ENCODE measurements at places on chromosomes 4 and X.

DNA sequence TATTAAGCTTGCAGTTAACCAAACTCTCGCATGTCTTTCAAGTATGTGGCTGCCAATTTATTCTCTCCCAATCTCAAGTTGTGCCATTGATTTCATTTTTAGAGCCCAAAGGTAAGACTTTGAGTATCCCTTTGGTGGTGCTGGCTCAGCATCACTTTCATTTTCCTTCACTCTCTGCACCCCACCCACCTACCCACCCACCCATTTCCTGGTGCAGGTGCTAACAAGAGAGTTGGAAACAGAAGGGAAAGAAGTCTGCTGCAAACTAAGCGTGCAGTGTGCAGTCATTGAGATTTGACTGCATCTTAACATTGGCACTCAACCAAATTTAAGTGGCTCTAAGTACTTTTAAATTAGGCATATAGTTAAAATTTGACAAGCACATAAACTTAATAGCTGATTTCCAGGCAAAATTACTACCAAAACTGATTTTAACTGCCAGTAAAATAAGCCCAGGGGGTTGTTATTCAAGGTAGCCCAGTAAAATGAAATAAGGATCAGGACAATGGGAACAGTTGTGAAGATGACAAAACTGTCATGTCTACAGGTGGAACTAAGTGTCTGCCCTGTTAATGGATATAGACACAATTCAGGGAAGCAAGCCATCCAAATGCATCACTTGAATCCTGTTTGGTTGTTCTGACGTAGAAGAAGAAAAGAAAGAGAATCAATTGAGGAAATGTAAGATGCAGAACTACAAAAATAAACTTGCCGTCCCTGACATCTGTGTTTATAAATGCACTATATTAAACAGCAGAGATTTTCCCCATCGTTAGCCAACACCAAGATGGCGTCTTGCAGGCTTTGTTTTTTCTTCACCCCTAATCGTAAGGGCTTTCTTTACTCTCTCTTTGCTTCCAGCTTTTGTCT lies 184.2 kb downstream of the KDR start:
- DNase-seq: no peak

- no peak for DNase-seq
These were observed 47.5 kb upstream of the XK start for GRCh38 chrX:37638047-37638446.

DNA sequence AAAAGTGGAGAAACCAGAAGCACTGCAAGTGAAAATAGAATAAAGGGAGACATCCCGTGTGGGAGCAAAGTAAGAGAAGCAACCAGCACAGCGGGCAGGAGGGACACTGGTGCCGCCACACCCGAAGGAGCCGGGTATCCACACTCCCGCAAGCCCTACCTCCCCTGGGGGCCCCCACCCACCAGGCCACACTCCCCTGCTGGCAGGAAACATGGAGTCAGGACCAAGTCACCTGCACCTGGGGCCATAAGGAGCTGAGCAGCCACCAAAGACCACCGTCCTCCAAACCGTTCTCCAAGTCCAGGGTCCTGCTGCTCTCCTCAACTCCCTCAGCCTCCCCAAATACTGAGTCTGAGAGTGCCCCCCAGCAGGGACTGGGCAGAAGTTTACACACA lies 30.5 kb downstream of the FGFRL1 start:
- no peak for DNase-seq

DNA sequence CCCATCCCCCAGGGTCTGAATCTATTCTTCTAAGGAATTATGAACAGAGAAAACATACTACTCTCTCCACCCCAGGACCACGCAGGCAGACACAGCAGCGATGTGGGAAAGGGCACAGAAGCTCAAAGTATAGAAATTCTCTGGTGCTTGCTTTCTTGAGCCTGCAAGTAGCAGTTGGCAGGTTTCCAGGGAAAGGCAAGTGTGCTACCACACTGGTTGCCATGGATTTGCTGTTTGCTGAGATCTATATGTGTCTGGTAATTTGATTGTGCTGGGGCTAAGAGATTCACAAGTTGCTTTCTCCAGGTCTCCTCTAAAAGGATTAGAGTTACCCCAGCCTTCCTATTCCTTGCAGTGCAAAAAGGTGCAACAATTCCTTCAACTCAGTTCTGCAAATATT lies 83.1 kb downstream of the GUCY2F start:
- no peak for DNase-seq

GRCh38 chrX:136711147-136711546 lies 63.2 kb downstream of the CD40LG start:
- DNase-seq: peak; percentile 27

- no peak for DNase-seq
These were observed 103.6 kb downstream of the GNL3L start for GRCh38 chrX:54633641-54634040.

DNA sequence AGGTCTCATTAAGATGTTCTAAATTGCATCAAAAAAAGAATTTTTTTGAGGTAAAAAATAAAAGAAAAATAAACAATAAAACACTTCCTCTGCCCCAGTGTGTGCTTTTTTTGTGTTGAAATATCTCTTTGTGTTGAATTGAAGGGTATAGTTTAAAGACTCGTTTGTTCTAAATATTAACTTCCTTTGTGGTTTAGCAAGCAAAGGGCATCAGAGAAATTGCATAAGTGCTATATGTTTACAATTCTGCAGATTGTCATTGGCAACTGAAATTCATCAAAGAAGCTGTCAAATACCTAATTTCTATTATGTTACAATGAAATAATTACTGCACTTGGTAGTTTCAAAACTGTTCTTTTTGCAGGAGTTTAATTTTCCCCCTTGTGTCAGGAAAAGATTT lies 260.5 kb downstream of the DKK2 start:
- no peak for DNase-seq

- no peak for DNase-seq
These were observed 551 bp upstream of the ARX start for GRCh38 chrX:25016361-25016671.

- DNase-seq: peak; percentile 50
These were observed 53.3 kb downstream of the CAMK2D start for GRCh38 chr4:113708250-113708649.

DNA sequence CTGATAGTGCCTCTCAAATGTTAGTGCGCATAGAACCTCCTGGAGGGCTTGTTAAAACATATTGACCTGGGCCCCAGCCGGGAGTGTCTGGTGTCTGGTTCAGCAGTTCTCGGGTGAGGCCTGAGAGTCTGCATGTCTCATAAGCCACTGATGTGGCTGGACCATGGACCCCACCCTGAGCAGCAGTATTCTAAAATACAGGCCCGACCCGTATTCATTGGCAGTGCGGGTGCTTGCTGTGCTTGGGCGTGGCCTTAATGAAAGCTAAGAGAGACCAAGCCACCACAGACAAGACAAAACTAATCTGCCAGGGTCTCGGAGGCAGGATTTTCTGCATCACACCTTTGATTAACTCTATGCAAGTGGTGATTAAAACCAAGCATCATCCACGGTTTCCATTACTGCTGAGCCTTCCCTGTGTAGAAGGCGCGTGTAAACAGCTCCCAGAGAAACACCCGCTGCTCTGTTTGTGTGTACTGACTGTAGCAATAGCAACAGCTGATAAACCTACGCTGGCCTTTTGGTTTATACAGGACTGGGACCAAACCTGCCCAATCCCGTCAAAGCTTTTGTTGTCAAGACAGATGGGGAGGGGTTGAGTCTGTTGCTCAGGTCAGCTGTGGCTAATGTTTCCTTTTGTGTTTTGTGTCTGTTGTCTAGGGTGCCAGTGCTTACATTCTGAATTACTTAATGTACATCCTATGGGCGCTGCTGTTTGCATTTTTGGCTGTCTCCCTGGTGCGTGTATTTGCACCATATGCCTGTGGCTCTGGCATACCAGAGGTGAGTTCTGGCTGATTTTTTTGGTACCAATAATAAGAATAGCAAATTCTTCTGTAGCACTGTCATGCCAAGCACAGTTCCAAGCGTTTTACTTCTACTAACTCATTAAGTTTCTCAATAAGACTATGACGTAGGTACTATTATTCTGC lies 40.8 kb downstream of the CLCN4 start:
- DNase-seq: no peak

GRCh38 chr4:25403699-25404098 lies 26.6 kb downstream of the ANAPC4 start:
- DNase-seq: no peak

DNA sequence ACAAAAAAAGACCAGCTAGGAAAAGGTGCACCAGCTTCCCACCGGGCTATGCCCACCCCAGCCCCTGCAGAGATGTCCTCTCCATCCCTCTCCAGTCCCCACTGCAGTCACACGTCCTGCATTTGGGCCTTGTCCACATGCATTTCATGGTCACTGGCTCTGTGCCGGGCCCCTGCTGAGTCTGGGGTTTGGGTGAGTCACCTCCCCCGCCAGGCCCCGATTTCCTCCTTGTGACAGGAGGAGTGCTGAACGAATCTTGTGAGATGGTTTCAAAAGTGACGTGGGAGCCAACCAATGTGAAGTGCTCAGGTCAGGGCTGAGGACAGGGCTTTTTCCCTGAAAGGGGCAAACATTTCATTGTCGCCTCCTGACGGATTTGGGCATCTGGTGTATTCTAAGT lies 7.1 kb downstream of the CPZ start:
- DNase-seq: peak; percentile 91

- DNase-seq: no peak
These were observed 5.6 kb downstream of the KIAA0232 start for GRCh38 chr4:6788123-6788522.

DNA sequence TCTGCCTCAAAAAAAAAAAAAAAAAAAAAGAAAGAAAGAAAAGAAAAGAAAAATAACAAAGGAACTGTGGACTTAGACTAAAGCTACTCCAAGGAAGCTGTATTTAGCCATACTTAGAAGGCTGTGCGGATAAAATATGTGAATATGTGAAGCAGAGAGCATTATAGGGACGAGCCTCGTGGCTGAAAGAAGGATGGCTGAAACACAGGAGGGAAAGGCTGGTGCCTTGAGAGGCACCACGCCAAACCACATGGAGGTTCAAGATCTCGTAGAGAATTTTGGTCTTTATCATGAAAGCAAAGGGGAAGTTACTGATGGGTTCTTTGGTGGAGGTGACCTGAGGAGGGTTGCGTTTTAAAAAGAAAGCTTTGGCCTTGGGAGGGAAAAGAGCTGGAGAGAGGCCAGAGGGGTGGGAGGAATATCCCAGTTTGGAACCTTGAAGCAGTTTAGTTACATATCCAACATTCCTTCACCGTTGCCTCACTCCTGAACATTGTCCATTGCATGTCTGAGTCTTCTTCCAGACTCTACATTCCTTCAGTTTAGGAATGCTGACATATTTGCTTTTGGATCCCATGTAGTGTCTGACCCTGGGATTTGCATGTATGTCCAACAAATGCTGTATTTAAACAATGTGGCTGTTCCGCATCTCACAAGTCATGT lies 82.5 kb downstream of the CPE start:
- peak; percentile 12 for DNase-seq

DNA sequence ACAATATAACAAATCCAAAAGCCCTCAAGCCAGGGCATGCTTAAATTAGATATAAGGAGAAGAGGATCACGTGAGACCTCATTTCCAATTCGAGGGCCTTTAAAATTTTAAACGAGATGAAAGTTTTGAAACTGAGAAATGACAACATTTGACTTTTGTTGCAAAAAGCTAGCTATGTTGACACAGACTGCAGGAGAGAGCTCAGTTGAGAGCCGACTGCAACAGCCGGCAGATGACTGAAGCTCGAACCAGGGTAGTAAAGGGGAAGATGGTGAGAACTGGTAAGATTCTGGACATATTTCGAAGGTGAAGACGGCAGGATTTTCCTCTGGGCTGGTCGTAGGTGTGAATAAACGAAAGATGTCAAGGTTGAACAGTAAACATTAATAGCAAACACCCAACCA lies 773 bp downstream of the PRMT9 start:
- peak; percentile 36 for DNase-seq

DNA sequence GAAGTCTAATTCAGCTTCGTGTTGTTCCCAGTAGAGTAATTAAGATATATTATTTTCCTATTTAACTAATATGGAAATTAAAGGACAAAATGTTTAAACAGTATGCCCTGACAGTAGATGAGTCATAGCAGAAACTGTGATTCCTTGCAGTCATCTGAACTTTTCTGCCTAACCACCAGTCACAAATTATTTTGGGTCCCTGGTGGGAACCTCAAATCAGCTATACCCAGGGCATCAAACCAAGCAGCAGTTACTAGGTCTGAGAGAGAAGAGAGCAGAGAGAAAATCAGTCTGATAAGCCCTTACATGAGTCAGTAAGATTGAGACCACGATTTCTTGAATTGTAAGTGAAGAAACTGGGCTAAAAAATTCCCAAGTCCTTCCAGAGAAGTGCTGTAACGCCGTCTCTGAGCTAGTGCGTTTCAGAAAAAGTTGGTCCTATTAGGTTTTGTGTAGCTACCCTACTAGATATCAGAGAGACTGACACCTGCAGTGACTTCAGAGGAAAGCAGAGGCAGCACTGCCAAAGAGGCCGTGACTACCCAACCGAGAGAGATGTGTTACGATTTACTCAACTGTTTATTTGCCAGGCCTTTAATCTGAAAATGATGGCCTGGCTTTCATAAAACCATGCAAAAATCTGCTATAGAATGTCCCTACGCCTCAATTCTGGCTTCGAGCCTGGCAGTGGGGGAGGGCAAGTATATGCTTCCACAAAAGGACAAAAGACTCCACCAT lies 21.7 kb upstream of the GPM6A start:
- no peak for DNase-seq

GRCh38 chrX:68698942-68699341 lies 51.5 kb downstream of the STARD8 start:
- DNase-seq: no peak
